NCI-H1092 treated with DMSO at 0.1 percent for 48 hours (cell line): ENCODE measurements at places on chromosomes 4 and X.
A peak's percentile ranks its signal among the peaks of the same experiment; 100 is the strongest.

- peak; percentile 63 for DNase-seq
Observed at GRCh38 chrX:17377091-17377717, 2.2 kb downstream of the NHS start.

DNA sequence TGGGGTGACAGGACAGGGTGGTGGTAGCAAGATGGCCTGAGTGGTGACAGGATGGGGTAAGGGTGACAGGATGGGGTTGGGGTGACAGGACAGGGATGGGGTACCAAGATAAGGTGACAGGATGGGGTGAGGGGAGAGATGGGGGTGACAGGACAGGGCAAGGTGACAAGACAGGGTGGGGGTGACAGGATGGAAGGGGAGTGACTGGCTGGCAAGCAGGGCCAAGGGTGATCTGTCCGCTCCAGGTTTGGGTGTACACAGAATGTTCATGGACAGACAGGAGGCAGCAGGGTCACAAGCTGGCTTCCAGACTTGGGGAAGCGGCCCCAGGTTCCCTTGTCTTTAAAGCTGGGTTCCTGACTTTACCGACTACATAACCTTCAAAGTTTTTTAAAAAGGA lies 23.3 kb downstream of the RNF212 start:
- no peak for DNase-seq

- DNase-seq, result peak; percentile 87
Observed at GRCh38 chrX:118823263-118824172, at the start of gene ZCCHC12. Gene ZCCHC12, plus strand, starts transcription at chrX:118823824. Its CDS starts 1,421 bp downstream, at chrX:118825245.

DNA sequence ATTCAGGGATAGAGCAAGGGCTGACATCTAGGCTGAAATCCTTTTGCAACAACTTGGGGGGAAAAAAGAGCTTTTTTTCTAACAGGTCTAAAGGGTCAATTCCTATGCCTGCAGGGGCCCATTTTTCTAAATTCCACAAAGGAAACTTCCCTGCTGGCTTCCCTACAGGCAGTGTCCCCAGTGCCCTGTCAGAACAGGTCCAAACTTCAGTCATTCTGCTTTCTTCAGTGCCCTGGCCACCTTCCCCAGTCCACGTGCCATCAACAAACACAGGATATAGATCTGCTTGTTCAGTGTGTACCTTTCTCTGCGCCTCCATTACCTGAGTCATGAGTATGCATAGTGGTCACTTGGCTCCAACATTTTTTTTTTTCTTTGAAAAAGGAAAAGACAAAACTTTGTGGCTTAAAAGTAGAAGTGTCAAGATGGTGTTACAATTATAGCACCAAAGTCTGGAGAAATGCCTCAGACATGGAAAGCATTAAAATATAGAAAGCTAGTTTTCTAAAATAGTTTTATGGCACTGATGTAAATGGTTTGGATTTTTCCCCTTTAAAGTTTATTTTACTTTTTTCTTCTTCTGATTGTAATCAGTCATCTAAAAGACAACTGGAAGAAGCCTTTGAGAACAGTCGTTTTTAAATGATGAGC lies 84.0 kb upstream of the JADE1 start:
- no peak for DNase-seq

DNA sequence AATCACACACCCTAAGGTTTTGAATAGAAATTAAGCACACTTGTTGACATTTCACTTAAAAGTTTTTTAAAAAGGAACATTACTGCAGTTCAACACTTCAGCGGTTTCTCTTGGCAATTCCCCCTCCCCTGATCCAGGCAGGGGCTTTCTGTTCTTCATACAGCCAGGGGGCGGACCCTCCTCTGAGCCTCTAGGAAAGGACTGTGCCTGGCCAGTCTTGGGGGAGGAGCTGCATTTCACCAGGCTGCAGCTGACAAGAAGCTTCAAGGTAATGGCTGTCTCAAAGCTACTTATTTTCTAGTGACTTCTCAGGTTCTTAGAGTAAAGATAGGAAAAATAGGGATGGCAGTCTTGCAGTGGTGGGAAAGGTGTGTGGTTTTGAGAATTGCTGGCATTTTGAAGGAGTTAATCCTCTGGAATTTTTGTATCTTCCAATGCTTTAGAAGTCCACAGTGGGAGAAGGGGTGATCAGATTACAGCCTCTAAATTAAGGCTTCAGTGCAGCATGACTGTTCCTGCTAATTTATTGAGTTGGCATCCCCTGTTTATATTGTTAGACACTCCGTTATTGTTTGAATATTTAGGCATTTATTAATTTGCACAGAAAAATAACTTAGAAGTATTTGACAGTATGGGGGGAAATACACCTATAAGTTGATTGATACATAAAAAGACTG lies 33.5 kb downstream of the PWWP3B start:
- DNase-seq, result no peak

GRCh38 chr4:176794151-176794550 lies 1.4 kb upstream of the VEGFC start:
- no peak for DNase-seq

DNA sequence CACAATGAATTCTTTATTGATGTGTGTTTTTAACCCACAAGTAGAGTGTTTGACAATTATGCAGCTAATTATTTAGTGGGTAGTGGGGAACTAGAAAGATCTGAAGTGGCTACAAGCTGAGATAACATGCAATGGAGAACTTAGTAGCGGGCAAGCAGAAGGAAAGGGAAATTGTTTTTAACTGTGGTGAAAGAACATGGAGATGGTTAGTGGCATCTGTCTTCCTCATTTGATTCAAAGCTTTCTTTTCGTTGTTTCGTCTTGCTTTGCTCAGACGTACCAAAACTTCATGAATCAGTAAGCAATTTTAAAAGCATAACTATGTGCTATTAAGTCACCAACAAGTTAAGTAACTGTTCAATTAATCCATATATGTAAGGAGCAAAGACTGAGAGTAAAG lies 169.9 kb downstream of the BANK1 start:
- DNase-seq, result no peak

GRCh38 chrX:154020536-154021115 lies 924 bp upstream of the IRAK1 start:
- DNase-seq, result no peak

DNA sequence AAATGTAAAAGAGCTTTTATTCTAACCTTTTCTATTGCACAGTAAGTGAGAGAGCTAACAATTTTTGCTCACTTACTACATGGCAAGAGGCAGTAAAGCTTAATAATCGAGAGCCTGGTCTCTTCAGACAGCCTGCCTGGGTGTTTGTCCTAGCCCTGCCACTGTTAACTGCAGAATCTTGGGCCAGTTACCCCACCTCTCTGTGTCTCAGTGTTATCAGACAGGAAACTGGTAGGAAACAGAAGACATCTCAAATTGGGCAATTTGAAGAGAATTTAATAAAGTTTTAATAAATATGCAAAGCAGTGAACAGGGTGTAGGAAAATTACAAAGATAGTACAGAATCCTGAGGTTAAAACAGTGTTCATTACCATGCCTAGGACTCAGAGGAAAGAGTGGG lies 13.4 kb downstream of the STAP1 start:
- DNase-seq, result no peak

DNA sequence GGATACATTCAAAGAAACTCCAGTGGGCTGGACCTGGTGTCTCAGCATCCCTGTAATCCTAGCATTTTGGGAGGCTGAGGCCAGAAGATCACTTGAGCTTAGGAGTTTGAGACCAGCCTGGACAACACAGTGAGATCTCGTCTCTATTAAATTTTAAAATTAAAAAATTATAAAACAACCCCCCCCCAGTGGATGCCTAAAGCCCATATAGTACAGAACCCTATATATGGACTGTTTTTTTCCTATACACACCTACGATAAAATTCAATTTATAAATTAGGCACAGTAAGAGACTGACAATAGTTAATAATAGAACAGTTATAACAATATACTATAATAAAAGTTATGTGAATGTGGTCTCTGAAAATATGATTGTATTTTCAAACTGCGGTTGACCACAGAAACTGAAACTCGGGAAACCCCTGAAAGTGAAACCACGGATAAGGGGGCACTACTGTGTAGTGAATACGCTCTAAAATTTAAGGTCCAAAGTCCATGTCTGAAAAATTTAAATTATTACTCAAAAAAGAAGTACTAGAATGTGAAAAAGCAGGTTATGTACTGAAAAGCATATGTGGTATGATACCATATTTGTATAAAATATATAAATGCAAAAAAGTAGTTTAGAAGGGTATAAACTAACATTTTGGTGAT lies 2.0 kb downstream of the SMIM14 start:
- DNase-seq, result no peak
